Fibroblast of the aortic adventitia (primary cell): ENCODE measurements at places on chromosomes 4 and X.

DNA sequence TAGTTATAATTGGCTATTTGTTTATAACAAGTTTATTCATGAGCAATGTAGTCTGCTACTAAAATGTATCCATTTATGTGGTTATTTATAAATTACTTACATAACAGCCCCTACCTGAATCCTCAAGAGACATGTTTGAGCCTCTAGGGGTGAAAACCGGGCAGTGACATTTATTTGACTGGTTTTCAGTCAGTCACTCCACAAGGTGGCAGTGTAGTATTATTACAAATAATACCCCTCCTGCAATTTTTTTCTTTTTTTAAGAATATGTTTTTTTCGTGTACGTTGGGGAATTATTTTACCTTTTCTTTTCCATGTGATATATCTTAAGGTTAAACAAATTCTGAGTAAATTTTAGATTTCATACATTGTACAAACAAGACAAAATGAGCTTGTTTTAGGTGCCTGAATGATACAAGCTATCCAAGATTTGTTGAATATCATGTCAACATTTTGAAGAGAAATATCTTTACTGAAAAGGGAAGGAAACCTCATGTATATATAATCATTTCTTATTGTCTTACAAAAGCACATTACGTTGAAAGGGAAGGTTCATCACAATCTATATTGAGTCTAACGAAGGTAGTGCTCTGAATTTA lies 598.7 kb upstream of the TECRL start:
- DNase-seq: peak; percentile 62

- DNase-seq: no peak
Measured at GRCh38 chr4:84944947-84945346, 21.5 kb downstream of the WDFY3 start.

- no peak for DNase-seq
Measured at GRCh38 chr4:176967586-176967985, 174.9 kb upstream of the VEGFC start.

DNA sequence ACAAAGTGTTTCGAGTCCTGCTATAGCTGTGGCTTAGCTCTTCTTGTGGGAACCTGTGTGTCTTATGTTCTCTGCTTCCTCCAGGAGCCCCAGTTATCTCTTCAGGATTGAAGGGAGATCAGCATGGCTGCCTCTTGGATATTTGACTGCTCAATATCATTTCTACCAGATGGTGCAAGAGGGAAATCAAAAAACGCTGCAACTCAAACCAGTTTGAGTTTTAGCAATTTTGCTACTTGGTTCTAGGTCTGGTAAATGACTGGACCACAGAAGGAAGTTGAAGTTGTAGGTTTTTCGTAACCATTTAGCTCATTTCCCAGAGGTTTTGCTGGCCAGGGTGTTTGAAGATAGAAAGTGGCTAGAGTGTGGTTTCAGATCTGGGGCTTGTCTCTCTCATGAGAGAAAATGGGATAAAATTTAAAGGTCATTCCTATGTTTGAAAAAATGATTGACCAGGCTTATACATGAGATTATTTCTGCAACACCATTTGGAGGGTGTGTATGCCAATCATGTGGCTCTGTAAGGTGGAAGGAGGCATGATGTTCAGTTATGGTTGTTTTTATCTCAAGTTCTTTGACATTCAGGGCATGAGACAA lies 210.4 kb downstream of the SPRY1 start:
- DNase-seq: no peak

DNA sequence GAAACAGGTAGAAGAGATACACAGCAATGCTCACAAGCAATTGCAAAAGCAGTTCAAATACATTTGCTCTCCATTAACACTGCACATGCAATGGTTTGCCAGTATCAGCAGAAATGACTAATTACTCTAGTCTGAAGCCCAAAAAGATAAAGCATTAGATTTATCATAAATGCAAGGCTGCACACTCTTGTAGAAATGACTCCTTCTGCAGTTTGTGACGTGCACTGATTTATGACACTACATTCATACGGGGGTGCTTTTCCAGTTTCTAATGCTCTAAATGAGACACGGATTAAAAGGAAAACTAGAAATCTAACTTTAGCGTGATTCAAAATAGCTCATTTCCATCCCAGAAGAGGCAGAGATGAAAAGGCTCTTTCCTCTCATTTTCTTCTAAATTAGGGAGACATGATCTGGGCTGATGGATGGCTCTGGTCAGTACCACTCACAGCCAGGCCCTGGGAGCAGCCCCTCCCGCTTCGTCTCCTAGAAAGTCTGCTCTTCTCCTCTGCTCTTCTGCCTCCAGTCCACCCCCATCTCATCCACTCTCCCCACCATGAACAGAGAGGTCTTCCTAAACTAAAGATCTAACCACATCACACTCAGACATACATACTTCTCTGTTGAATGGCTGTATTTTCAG lies 33.2 kb downstream of the PPP2R2C start:
- DNase-seq: no peak

- no peak for DNase-seq
Measured at GRCh38 chr4:45693746-45694145, 430.1 kb downstream of the GABRG1 start.

DNA sequence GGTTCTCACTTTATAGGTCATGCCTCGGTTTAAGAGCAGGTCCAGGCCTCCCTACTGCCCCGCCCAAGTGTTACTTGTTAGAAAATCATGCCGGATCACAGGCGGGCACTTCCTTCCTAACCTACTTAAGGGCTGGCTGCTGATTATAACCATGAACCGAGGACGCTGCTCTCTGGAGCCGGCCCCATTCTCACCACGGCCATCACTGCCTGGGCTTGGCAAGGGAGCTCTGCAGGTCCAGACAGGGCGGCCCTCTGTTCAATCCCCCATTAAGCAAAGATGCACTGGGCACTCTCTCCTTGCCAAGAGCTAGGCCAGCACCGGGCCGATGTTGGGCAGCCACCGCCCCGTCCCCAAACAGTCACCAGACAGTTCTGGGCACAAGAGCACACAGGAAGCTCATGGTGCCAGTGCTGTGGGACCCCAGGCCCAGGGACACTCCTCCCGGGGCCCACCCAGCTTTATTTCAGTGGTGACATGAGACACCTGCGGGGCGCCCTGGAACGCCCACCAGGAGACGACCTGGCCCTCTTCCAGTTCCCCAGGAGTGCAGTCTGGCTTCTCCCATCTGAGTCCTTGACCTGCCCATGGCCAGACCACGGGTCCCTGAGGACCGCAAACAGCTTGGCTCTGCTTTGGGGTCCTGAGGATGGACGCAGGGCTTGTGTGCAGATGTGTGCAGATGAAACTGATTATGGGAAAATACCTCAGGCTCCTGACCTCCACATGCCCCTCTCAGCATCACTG lies 44.0 kb downstream of the ABLIM2 start:
- DNase-seq: no peak

- peak; percentile 35 for DNase-seq
Measured at GRCh38 chrX:30615229-30615628, 37.7 kb upstream of the TASL start.

DNA sequence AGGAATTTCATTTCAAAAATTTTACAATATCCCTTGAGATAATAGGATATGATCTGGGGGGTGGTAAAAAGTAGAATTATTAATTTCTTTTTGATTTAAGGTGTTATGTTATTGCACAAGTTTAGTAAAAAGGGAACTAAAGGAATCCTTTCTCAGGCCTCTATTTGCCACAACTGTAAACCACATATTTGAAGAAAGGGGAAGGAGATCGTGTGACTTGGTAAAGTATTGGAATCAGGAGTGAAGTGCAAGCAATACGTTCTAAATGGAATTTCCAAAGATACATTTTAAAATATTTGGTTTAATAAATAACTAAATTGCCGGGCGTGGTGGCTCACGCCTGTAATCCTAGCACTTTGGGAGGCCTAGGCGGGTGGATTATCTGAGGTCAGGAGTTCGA lies 35.3 kb upstream of the SCRG1 start:
- DNase-seq: no peak

DNA sequence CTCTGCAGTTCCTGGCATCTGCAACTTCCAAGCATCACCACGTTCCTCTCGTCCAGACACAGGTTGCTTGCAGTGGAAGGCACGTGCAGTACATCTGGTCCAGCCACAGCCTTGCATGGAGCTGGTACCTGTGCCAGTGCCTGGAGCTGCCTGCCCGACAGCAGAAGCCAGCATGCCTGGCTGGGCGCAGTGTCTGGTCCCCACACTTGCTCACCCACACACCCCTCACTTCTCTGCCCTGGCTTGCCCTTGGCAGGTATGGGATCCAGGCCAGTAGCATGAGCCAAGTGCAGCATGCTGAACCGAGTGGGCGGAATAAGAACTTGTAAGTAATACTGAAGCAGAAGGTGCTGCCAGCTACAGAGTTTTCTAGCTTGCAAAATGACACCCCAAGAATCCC lies 39.9 kb downstream of the SH3BGRL start:
- DNase-seq: no peak

DNA sequence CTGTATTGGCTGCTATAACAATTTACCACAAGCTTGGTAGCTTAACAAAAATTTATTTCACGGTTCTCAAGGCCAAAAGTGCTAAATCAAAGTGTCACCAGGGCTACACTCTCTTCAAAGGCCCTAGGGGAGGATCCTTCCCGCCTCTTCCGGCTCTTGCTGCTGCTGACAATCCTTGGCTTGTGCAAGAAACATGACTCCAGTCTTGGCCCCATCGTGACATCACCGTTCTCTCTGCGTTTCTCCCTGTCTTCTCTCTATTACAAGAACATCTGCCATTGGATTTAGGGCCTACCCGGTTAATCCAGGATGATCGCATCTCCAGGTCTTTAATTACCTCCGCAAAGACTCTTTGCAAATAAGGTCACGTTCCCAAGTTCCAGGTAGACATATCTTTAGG lies 10.4 kb upstream of the CLCN4 start:
- peak; percentile 22 for DNase-seq

DNA sequence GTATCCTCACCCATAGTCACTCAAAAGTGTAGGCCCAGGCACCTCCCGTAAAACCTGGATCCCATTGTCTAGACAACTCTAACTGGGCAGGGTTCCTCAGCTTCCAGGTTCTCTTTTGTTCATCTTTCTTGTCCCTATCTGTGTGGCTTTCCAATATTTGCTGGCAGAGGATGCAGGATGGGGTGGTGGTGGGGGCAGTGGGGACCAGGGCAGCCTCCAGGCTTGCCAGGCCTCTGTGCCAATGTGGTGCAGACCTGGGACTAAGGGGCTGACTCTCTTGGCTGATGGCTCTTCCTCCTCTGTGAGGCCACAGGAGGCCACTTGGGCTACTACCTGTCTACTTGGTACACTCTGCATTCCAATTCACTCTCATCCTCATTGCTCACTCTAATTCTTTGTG lies 76.4 kb downstream of the NBDY start:
- DNase-seq: no peak

DNA sequence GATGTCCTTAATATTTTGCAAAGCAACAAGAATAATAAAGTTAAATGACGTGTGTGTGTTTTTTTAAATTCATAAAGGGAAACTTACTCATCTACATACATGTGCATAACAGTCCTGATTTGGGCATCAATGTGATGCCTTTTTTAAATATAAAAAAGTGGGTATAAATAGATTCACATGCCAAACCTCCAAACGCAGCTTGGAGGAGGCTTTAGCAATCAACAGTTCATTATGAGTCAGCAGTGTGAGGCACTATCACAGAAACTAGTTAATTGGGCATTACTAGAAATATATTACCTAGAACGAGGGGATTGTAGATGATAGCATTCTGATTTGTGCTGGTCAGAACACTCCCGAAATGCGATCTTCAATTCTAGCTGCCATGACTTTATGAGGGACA lies 115.1 kb downstream of the HS6ST2 start:
- no peak for DNase-seq

DNA sequence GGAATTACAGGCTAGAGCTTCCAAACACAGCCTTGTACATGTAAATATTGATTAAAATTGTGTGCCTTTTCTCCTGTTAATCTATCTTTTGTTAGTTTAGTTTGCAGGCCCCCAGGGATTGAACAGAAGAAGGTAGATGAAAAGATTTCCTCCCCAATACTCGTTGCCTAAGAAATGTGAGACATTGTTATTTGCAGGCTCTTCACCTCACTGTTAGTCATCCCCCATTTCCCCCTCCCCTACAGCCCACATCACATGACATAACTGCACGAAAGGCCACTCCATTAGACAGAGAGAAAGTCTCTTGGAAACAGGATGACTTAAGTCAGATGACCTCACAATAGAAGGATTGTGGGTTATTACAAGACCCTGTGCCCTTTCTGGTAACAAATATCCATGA lies 13.3 kb upstream of the MID1 start:
- DNase-seq: peak; percentile 84

DNA sequence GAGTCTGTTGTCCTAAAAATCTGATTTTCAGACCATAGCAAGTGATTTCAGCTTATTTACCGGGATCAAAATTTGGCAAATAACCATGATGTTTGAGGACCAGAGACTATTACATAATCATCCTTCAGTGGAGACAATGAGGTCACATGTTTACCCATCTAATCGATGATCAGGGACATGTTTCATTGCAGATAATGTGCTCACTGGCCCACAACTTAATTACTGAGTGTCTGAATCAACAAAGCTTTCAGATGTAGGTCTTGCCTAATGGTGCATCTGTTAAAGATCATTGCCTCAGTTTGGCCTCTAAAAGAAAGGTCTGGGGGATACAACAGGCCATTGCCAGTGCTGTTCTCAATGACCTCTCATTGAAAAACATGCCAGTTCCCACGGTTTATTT lies 42.8 kb upstream of the KLHL34 start:
- DNase-seq: no peak

DNA sequence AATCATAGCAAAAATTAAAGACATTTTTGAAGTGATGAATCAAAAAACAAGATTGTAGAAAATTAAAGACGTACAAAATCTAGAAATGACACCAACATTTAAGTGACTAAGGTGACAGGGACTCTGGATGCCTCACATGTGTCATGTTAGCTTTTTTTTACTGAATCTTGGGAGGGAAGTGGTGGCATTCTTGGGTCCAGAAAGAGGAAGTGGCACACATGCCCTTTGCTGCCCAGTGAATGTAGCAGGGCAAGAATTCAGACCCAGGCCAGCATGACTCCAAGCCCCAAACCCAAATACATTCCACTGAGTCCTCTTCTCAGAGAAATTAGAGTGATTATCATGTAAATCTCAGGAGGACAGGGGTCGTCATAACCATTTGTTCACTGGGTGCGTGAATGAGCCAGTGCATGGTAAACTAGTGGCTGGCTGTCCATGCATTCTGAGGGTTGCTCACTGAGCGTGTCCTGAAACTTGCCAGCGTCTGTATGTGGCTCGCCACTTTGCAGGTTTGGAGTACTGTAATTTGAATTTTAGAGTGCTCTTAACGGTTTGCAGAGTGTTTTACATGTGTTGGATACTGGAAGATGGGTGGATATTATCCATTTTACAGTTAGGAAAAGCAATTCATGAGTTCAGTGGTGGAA lies 55.4 kb upstream of the TBC1D14 start:
- no peak for DNase-seq

- no peak for DNase-seq
Measured at GRCh38 chrX:145393702-145394235, 146.5 kb downstream of the SPANXN1 start.

DNA sequence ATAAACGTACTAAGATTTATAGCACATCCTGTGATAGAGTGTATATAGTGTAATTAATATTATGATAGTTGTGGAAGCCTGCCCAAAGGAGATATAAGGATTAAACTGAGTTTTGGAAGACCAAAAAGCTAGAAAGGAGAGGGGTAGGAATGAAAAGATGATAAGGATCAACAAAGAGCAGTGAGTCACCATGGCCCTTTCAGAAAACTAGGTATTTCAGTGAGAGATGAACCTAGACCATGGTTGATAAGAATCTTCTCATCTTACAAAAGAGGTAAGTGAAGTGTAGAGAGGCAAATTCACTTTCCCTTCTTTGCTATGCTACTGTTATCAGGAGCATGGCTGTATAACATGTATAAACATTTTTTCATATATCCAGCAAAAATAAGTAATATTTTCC lies 133.8 kb upstream of the PLAC1 start:
- no peak for DNase-seq
